AG10803 (cell line): ENCODE measurements at places on chromosomes 2 and 18.

- no peak for DNase-seq
Measured at GRCh38 chr18:33828949-33829348, 250.9 kb downstream of the ASXL3 start.

GRCh38 chr2:215698566-215698965 lies 262.7 kb upstream of the FN1 start:
- DNase-seq = peak; percentile 100

- no peak for DNase-seq
Measured at GRCh38 chr18:76752400-76752799, 70.0 kb upstream of the ZNF236 start.

GRCh38 chr2:26699295-26699694 lies 6.8 kb downstream of the KCNK3 start:
- DNase-seq = no peak

DNA sequence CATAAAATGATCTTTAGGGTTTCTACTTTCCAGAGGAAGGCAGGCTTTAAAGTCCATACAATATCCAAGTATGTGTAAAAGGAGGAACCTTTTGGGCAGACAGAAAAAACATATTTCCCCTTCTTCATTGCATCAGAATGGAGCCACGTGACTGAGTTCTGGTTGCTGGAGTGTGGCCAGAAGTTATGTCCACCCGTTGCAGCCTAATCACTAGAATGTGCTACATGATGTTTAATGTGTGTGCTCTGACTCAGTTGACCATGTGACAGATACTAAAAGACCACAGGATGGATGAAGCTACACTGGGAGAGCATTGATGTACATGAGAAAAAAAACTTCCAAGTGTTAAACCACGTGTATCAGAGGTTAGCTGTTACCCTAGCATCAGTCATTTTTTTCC lies 460.9 kb downstream of the RIT2 start:
- no peak for DNase-seq

GRCh38 chr2:19933351-19933981 lies 31.7 kb upstream of the TTC32 start:
- DNase-seq = peak; percentile 82

- peak; percentile 37 for DNase-seq
Measured at GRCh38 chr2:220466251-220466691, 838.8 kb downstream of the SLC4A3 start.

DNA sequence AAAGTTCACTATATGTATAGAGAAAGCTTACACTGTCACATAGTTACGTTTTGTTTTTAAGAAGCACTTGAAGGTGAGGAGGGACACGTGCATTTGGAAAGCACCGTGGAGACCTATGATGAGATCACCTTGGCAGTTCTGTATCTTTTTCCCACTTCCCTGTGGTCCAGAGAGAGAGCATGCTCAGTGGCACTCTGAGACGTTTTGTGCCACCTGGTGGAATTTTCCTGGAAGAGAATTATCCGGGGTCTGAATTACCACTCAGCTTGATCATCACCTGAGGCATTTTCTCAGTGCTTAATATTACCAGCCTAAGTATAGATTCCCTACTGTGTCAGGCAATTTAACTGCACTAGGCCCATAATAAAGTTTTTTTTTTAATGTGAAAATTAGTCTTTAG lies 469.4 kb upstream of the SMIM21 start:
- DNase-seq = no peak

DNA sequence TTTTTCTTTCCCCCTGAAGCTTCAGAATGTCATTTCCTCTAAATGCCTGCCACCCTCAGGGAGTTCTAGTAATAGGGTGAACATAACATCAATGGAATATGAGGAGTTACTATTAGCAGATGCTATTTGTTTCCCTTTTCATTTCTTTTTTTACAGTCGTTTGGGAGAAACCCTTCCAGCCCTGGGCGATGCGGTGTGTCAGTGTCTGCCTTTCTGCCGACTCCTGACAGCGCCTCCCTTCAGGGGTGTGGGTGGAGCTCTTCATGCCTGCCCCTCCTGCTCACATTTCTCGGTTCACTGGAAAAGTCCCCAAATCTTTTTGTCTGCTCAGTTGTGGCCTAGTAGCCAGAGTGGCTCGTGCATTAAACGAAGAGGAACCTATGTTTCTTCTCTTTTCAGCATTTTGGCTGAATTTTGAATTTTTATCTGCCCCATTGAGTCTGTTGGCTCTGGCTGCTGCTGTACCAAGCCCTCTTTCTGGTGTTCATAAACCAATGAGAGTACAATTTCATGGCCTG lies 72.3 kb downstream of the FMNL2 start:
- DNase-seq = peak; percentile 54
